ENCODE measurements at places on chromosomes 4 and X.
A peak's percentile ranks its signal among the peaks of the same experiment; 100 is the strongest.

- DNase-seq: no peak
Observed at GRCh38 chr4:101790521-101791181, at the start of gene BANK1. Gene BANK1, plus strand, starts transcription at chr4:101790730. Its CDS starts 151 bp downstream, at chr4:101790881.

DNA sequence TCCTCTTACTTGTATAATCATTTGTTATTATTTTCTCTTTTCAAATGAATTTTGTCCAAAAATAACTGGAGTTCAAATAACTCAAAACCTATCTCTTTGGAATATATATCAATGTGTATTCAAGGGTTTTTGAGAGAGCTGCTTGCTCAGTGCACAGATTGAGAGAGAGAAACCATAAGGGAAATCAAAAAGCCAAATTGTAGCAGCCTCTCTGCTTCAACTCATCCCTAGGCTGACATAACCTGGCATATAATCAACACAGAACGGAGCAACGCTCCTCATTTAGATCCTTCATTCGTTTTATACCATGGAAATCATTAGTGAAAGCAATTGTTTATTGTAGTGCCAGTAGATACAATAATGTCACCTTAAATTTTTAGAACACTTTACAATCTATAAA lies 1.8 kb upstream of the GPM6A start:
- no peak for DNase-seq

GRCh38 chrX:68937581-68937980 lies 108.8 kb downstream of the EFNB1 start:
- no peak for DNase-seq

GRCh38 chr4:1376841-1377605 lies 29.2 kb downstream of the NKX1-1 start:
- DNase-seq: no peak

DNA sequence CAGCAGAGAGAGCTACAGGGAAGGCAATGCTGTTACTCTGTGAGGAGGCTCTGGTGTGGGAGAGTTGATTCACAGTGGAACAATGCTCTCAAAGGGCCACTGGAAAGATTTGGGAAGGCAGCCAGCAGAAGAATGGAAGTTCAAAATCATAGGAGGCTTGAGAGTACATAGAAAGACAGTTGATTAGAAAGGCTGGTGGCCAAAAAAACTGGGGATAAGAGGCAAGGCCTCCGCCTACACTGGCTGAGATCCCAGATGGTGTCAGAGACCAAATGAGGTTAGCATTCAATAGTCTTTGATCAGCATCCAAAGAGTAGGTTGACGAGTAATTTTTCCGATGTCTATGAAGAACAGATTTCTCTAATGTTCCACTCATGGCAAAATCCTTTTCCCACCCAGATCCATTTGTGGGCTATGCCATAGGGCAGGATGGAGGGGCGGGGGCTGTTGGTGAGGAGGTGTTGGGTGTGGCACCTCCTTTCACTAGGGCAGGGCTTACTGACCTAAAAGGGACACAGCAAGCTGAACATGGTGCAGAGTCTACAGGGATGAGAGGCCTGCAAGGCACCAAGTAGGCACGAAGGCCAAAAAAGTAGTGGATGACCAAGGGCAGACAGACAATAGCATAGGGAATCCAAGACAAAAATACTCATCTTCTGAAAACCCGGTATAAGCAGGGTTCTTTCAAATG lies 15.1 kb downstream of the TEC start:
- peak; percentile 11 for DNase-seq

- DNase-seq: no peak
Observed at GRCh38 chr4:137950286-137950685, 291.9 kb downstream of the SLC7A11 start.

DNA sequence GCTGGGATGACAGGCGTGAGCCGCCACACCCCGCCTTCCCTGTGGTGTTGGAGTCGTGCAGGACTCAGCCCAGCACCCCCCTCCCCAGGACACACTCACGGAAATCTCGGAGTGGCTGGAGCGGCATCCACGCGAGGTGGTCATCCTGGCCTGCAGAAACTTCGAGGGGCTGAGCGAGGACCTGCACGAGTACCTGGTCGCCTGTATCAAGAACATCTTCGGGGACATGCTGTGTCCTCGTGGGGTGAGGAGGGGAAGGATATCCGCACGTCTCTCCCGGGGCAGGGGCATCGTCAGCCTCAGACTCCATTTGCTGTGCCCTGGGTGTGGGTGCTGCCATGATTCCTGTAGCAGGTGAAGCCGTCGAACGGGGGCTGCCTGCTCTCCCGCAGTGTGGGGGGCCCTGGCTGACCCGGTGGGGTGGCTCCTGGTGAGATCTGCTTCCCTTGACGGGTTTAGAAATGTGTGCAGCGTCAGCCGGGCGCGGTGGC lies 10.3 kb downstream of the PLCXD1 start:
- DNase-seq: no peak
